CD8-positive, alpha-beta memory T cell (primary cell): ENCODE measurements at places on chromosomes 1 and 21.

- DNase-seq: no peak
- no peaks in the 10 kb centered on the region for H3K36me3 ChIP-seq
- no peak overlapping the region for H3K4me3 ChIP-seq
- no peaks in the 10 kb centered on the region for H3K4me1 ChIP-seq
Observed at GRCh38 chr1:228022571-228023293, 15.9 kb downstream of the WNT3A start.

DNA sequence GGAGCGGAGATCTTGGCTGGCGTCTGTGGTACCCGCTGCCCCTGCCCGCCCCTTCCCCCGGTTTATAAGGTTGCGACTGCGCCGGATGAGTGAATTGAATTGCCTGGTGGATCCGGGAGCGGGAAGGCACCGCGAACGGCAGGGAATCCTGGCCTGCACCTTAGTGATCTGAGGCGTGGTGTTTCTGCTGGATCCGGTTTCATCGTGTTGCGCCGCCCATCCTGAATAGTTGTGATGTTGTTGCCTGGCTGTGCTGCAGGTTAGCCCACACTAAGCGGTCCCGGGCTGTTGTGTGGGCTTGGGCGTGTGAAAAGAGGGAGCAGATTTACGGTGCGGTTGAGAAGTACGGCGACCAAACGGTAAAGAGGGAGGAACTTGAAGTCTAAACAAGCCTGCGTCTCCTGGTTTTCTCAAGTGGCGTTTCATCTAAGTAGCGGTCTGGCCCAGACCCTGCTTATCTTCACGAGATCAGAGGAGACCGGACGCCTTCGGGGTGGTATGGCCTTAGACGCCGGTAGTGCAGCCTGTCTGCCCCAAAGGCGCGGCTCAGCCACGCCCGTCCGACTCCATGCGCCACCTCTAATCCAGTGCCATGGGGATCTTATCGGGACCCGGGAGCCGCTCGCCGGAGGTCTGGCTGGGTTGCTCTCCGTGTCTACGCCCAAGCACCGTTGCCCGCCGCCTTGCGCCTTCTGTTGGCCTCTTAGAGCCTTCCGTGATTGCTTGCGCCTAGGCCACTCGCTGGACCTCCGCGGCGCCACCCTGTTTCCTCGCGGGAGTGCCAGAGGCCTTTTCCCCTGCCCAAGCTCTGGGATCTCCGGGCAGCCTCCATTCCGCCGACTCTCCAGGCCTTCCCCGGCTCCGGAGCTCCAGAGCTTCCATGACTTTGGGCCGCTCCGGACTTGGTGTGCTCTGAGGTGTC lies 87.5 kb upstream of the RHOU start:
- H3K4me1 ChIP-seq: peaks cover 22% of the 10 kb centered on the region
- DNase-seq: peak; percentile 6
- peaks cover 53% of the 10 kb centered on the region for H3K27me3 ChIP-seq

DNA sequence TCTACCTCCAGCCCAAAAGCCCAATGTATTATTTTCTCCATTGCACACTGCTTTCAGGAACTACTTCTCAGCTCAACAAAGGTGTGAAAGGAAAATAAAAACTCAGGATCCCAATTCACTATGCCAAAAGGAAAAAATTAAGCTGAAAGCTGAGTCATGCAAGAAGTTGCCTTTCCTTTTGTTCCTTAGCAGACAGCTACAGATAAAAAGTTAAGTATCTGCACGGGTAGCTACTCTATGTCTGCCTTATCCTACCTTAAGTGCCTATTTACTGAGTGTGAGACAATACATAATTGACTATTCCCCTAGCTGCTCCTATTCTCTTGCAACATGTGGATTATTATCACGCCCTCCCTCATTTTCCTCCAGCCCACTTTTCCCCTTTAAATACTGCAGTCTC lies 84.1 kb downstream of the ADCY10 start:
- no peaks in the 10 kb centered on the region for H3K4me1 ChIP-seq
- H3K4me3 ChIP-seq: no peak overlapping the region
- H3K27me3 ChIP-seq: no peaks in the 10 kb centered on the region

DNA sequence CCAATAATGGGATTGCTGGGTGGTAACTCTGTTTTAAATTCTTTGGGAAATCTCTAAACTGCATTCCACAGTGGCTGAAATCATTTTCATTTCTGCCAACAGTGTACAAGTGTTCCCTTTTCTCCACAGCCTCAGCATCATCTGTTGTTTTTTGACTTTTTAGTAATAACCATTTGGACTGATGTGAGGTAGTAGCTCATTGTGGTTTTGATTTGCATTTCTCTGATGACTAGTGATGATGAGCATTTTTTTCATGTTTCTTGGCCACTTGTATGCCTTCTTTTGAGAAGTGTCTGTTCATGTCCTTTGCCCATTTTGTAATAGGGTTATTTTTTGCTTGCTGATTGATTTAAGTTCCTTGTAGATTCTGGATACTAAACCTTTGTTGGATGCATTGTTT lies 131.9 kb upstream of the B3GALT2 start:
- H3K4me1 ChIP-seq: no peaks in the 10 kb centered on the region
- no peak overlapping the region for H3K4me3 ChIP-seq
- no peaks in the 10 kb centered on the region for H3K36me3 ChIP-seq
- no peaks in the 10 kb centered on the region for H3K27me3 ChIP-seq
